Subcutaneous preadipocyte (primary cell): ENCODE measurements at places on chromosomes 16 and 17. TPM values are rescaled to one million over a fixed set of nuclear protein-coding genes. Genes with fewer than 3 reads are reported as not detected.

The SOX15 gene
- 0.20 TPM in 1 of 2 replicates, not detected in the other for total RNA-seq

The ITGA3 gene
- 21.7 and 133 TPM in 2 replicates for total RNA-seq

The ASPA gene
- 0.98 and 1.1 TPM in 2 replicates for total RNA-seq

The TK1 gene
- 96.3 and 101 TPM in 2 replicates for total RNA-seq

The OR3A3 gene
- not detected in 2 replicates for total RNA-seq

The TBX6 gene
- total RNA-seq = 0.39 TPM in 1 of 2 replicates, not detected in the other

The STAC2 gene
- total RNA-seq = under 0.01 and 0.20 TPM in 2 replicates

The PSMB10 gene
- 29.7 and 41.2 TPM in 2 replicates for total RNA-seq

The SLC22A31 gene
- total RNA-seq = 0.20 TPM in 1 of 2 replicates, not detected in the other

The TEDC2 gene
- total RNA-seq = 6.2 and 12.1 TPM in 2 replicates

The C16orf86 gene
- 3.3 and 3.9 TPM in 2 replicates for total RNA-seq

The FUS gene
- total RNA-seq = 37.5 and 54.9 TPM in 2 replicates

The TMC7 gene
- total RNA-seq = 0.73 and 2.2 TPM in 2 replicates

The NPB gene
- total RNA-seq = under 0.01 TPM in 2 replicates

The SETD6 gene
- 10.4 and 10.7 TPM in 2 replicates for total RNA-seq

The TAT gene
- total RNA-seq = not detected in 2 replicates

The HOXB4 gene
- total RNA-seq = 3.3 and 4.7 TPM in 2 replicates

The PROCA1 gene
- 1.4 and 1.8 TPM in 2 replicates for total RNA-seq

The NTN1 gene
- total RNA-seq = 0.20 and 0.37 TPM in 2 replicates

The METTL26 gene
- 88.2 and 125 TPM in 2 replicates for total RNA-seq

The ODAD4 gene
- total RNA-seq = 0.37 and 0.59 TPM in 2 replicates

The SLX4 gene
- total RNA-seq = 5.5 and 8.0 TPM in 2 replicates

The PMFBP1 gene
- total RNA-seq = 0.37 and 0.78 TPM in 2 replicates

The SLC13A2 gene
- total RNA-seq = not detected in 2 replicates

The CTF1 gene
- total RNA-seq = 0.59 and 1.1 TPM in 2 replicates

The PLD2 gene
- 17.6 and 18.2 TPM in 2 replicates for total RNA-seq

The ABCA9 gene
- total RNA-seq = 22.7 and 47.8 TPM in 2 replicates

The PABPN1L gene
- total RNA-seq = not detected in 2 replicates

The NOTUM gene
- not detected in 2 replicates for total RNA-seq

The CALB2 gene
- total RNA-seq = not detected in 2 replicates

The FAM20A gene
- 16.4 and 63.9 TPM in 2 replicates for total RNA-seq

The GPRC5B gene
- 0.20 and 0.37 TPM in 2 replicates for total RNA-seq

The TNFRSF13B gene
- not detected in 2 replicates for total RNA-seq

The CCL17 gene
- not detected in 2 replicates for total RNA-seq

The PLXDC1 gene
- under 0.01 and 0.73 TPM in 2 replicates for total RNA-seq

The CHCT1 gene
- not detected in 2 replicates for total RNA-seq

The SPNS3 gene
- not detected in 2 replicates for total RNA-seq

The TPSD1 gene
- not detected in 2 replicates for total RNA-seq

The CTRB1 gene
- not detected in 2 replicates for total RNA-seq

The SPNS2 gene
- 0.37 and 0.39 TPM in 2 replicates for total RNA-seq

The TBC1D28 gene
- total RNA-seq = not detected in 2 replicates

The MCRIP1 gene
- 63.1 and 87.8 TPM in 2 replicates for total RNA-seq

The OTOP2 gene
- not detected in 2 replicates for total RNA-seq
